ENCODE measurements at places on chromosomes 7 and 10. TPM values are rescaled to one million over a fixed set of nuclear protein-coding genes. Genes with fewer than 3 reads are reported as not detected.
A peak's percentile ranks its signal among the peaks of the same experiment; 100 is the strongest.

GRCh38 chr10:75672111-75672671 lies 240.8 kb downstream of the LRMDA start:
- no peak for DNase-seq

Gene TFR2
- total RNA-seq, result 1.8 TPM

DNA sequence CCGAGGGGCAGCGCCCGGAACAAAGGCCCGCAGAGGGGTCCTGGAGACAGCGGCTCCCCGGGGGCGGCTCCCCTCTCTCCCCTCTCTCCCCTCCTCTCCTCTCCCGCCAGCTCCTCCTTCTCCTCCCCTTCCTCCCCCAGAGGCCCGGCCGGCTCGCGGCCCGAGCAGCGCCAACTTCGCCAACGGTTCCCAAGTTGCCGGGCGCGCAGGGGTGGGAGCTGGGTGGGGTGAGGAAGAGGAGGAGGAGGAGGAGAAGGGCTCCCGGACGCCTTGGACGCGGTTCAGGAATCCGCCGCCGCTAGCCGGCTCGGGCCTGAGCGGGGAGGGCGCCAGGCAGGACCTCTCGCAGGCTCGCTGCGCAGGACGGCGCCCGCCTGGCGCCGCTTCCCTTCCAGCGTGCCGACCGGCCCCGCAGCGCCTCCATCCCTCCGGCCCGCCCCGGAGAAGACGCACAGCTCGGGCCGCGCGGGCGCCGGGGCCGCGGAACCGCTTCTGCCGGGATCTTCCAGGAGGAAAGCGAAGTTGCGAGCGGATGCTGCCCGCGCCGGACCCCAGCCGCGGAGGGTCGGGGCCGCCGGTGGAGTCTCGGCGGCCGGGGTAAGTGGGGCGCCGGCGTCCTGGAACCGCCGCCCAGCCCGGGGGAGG lies at the start of gene CHST3:
Gene CHST3 (plus strand): TSS at position 298 of the 645 bp plus-strand sequence. CDS start 41,448 bp downstream, outside the sequence.
- no peak for DNase-seq

Gene INHBA
- not detected for total RNA-seq

- DNase-seq, result no peak
These were observed at the start of gene LLCFC1 for GRCh38 chr7:142939226-142939910. TSS of gene LLCFC1 (plus strand) at chr7:142939484. CDS start at chr7:142939622, 138 bp downstream.

DNA sequence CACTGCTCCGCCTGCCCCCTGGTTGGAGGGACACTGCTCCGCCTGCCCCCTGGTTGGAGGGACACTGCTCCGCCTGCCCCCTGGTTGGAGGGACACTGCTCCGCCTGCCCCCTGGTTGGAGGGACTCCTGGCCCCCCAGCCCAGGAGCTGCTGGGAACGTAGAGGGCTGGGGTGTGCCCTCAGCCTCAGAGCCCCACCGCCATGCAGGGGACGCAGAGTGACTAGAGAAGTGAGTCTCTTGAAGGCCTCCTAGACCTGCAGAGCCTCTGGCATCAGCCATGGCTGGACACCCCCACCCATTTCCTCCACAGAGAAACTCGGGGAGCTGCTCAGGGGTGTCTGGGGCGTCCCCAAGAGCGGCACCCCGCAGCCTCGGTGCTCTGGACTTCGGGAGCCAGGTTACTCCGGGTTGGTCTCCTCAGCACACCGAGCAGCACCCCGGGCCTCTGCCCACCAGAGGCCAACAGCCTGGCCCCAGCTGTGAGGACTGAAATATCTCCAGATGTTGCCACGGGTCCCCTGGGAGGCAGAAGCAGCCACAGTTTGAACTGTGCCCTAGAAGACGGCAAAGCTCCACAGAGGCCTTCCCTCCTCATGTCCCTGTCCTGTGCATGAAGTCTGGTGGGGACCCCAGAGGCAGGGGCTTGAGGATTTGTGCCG lies 191.9 kb downstream of the ELFN1 start:
- no peak for DNase-seq

Gene SPDYE2
- not detected for total RNA-seq

GRCh38 chr10:121811386-121811785 lies 116.4 kb downstream of the ATE1 start:
- DNase-seq, result no peak

- peak; percentile 53 for DNase-seq
These were observed 22.5 kb downstream of the CFAP43 start for GRCh38 chr10:104209575-104210198.

- peak; percentile 4 for DNase-seq
These were observed 84.1 kb downstream of the FOXL3 start for GRCh38 chr7:373818-374705.

DNA sequence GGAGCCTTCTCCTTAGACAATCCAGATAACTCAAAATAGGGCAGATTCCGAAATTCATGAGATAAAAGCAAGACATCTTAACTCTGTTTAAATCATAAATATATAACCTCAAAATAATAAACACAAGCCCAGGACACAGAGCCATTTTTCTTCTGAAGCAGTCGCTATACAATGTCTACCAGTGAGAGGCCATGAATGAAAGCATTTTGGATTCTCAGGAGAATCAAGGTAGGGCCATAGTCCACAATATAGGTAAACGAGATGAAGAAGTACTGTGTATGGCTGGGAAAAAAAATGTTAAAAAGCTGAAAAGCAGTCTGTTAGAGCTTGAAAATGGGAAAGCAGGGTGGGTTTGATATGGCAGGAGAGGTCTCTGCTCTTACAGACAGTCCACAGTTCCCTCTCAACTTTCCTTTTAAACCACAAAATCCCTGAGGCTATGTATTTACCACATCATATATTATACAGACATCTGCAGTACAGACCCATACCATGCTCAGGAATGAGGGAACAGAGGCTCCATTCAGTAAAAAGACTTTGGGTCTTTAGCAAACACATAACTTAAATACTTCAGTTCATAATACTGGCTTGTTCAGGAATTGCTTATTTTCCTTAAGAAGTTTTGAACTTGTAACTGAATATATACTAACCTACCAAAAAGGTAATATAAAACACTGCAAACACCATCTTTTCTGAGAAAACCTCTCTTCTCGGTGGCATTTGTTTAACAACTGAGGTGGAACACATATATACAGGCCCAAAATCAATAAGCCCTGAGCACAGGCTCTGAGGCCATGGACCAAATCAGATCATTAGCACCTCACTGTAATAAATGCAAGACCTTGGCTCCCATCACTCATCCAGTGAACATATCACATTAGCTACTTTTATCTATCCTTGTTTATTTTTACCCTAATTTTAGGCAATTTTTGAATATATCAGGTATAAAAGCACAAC lies 109.3 kb downstream of the SORBS1 start:
- DNase-seq, result no peak

Gene FOXI2
- total RNA-seq, result not detected

DNA sequence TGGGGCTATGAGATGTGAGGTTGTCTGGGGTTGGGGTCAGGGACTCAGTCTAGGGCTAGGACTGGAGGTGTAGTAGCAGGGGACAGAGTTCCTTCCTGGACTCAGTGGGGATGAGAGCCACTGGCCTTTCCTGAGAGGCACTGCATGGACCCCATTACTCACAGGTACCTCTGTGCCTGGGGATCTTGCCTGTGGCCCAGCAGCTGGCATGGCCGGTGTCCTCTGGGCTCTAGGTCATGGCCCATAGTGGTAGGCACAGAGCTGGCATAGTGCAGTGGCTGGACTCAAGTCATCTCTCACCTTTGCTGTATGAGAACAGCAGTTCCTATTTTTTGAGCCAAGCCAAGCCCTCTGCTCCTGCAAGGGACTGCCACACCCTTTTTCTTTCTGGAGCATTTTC lies 51.9 kb downstream of the NEURL1 start:
- DNase-seq, result no peak

DNA sequence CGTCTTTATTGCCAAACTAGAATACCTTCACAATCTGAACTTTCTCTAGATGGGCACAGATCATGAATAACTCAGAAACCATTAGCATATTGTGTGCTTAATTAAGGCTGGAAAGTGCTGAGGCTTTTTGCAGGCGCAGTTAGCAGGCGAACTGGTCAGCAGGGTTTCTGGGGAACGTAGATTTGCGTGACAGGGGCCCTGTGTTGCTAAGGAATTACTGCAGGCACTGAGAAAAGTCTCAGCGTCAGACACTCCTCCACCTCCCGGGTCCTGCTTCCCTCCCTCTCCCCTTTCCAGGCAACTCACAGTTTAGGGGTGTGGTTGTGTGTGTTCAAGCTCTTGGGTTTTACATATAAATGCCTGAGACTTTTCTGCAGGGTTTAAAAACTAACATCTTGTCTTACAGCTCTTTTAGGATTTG lies 2.2 kb downstream of the MAP3K8 start:
- no peak for DNase-seq

GRCh38 chr10:9010093-9010492 lies 955.6 kb downstream of the GATA3 start:
- DNase-seq, result peak; percentile 54

Gene MCM10
- 0.19 TPM for total RNA-seq

Gene TMEM184A
- not detected for total RNA-seq

- DNase-seq, result no peak
These were observed 16.2 kb downstream of the PFKFB3 start for GRCh38 chr10:6218692-6219493.

GRCh38 chr10:108688314-108688713 lies 1235.0 kb downstream of the XPNPEP1 start:
- no peak for DNase-seq

- no peak for DNase-seq
These were observed 60.8 kb upstream of the BTRC start for GRCh38 chr10:101293007-101293723.

DNA sequence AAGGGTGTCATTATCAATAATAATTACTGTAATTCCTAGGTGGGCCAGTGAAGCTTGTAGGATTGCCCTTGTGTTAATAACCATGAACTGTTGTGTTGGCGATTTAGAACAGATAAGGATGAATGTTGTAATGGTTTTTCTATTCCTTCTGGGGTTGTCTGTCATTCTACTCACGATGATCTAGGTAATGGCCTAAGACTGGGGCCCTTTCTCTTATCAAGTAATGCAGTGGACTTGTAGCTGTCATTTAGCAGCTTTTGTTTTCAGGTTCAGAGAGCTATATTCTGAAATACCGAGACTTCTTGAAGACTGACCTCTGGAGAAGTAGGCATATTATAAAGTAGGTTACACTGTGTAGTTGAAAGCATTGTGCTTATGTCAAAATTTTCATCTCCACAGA lies 110.2 kb downstream of the TAF3 start:
- DNase-seq, result no peak

DNA sequence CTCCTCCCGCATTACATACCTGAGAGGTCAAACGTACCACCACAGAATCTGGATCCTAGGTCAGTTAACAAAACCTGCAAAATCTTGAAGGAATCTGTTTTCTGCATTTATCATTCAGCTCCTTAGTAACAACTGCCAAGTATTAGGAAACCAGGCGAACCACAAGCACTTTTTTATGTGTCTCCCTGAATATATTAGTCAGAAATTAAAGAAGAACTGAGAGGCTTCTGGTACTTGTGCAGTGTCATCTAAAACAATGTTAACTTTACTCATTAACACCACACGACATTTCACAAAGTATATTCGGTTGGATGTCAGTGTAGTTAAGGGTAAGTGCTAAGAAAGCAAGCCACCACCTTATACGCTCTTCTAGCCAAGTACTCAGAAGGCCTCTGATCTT lies 2.5 kb downstream of the CCDC6 start:
- no peak for DNase-seq

Gene HACD1
- not detected for total RNA-seq

GRCh38 chr7:66877577-66878300 lies 43.3 kb upstream of the TMEM248 start:
- no peak for DNase-seq

GRCh38 chr7:25862261-25863004 lies 289.6 kb upstream of the NFE2L3 start:
- DNase-seq, result peak; percentile 53

Gene SMKR1
- 0.68 TPM for total RNA-seq

DNA sequence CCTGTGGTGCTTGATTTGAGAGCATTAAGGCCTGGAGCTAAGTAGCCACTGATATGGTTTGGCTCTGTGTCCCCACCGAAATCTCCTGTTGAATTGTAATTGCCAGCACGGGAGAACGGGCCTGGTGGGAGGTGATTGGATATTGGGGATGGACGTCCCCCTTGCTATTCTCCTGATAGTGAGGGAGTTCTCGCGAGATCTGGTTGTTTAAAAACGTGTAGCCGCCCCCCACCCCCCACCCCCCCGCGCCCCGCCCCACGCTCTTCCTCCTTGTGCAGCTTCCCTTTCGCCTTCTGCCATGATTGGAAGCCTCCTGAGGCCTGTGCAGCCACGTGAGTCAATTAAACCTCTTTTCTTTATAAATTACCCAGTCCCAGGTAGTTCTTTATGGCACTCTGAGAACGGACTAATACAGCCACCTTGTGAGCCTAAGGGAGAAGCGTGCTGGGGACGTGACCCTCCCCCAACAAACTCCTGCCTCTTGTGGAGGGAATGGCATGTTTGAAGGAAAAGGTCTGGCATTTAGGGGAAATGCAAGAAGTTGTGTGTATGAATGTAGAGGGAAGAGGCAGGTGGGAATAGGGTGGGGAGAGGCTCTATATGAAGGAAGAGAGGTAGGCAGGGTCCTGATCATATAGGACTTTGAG lies 118.0 kb upstream of the KMT2C start:
- no peak for DNase-seq

GRCh38 chr10:126731610-126731990 lies 61.1 kb upstream of the C10orf90 start:
- DNase-seq, result no peak

GRCh38 chr10:38127812-38128211 lies 33.7 kb downstream of the ZNF37A start:
- no peak for DNase-seq

Gene VIPR2
- total RNA-seq, result 0.73 TPM

Gene C10orf88
- total RNA-seq, result 2.2 TPM

DNA sequence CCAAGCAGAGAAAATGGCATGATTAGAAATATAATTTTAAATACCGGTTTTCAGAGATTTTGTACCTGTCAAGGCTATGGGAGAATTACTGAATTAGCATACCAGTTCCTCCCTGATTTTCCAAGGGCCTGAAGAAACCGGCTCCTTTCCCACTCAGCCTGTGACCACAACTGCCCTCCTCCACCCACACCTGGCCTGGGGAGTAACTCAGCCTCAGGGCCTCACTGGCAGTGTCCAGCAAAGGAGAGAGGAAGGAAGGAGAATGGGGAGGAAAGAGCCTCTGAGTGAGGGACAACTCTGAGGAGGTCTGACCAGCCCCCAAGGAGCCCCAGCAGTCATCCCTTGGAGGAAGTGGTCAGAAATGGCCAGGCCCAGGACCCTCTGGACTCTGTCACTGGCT lies 98.0 kb upstream of the LYZL2 start:
- no peak for DNase-seq

GRCh38 chr7:129480674-129481363 lies 21.5 kb upstream of the SMKR1 start:
- no peak for DNase-seq

DNA sequence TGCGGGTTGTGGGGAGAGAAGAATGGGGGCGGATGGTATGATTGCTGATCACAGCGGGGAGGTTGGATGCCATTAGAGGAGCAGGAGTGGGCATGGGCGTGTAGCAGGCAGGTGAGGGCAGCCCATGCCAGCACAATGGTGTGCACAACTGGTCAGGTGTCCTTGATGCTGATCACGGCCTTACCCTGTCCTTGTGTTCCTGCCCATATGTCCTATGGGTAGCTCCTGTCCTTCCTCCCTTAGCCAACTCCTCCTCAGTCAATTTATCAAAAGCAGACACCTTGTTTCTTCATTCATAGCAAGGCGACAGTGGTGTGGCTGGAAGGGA lies 30.7 kb downstream of the WDR86 start:
- DNase-seq, result no peak

Gene SLC13A1
- not detected for total RNA-seq

Data from CD8-positive, alpha-beta T cell (primary cell).